ENCODE measurements at places on chromosomes 1 and 21.

DNA sequence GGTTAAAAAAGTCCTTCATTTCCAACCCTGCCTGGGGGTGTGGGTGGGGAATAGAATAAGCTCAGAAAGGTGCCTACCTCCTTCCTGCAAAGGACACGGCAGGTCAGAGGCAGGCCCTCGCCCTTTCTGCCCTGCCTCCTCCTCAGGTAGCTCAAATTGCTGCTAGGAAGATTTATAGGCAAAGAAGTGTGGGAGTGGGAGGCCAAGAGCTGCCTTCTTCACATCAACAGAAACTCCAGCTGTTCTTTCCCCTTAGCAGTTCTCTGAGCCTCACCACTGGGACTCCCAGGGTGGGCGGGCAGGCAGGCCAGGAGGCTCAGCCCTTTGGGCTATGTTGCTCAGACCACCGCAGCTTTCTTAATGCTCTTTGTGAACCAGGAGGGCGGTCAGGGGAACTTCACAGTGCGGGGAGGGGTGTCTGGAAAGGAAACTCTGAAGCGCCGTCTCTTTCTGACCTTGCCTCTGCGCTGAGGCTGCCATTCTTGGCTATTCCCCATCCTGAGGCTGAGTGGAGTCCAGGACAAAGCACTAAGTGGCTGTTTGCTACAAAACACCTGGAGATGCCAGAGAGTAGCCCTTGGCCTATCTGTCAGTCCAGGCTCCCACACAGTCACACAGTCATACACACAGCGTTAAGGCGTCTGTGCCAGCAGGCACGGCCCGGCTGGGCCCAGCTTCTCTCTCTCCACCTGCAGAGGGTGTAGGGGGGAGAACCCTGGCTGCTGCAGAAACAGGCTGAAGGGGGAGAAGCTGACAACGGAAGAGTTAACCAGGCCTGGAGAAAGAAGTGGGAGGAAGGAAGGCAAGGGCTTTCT is 3.0 kb upstream of the A3GALT2 start:
- no peak for DNase-seq

- no peak for DNase-seq
Measured at GRCh38 chr1:177811429-177811828, 158.4 kb downstream of the SEC16B start.

- no peak for DNase-seq
Measured at GRCh38 chr1:229841230-229841629, 215.2 kb downstream of the URB2 start.

- no peak for DNase-seq
Measured at GRCh38 chr1:112297536-112297935, 98.5 kb upstream of the CTTNBP2NL start.

GRCh38 chr1:53349968-53350852 is 22.3 kb upstream of the LRP8 start:
- DNase-seq = no peak

DNA sequence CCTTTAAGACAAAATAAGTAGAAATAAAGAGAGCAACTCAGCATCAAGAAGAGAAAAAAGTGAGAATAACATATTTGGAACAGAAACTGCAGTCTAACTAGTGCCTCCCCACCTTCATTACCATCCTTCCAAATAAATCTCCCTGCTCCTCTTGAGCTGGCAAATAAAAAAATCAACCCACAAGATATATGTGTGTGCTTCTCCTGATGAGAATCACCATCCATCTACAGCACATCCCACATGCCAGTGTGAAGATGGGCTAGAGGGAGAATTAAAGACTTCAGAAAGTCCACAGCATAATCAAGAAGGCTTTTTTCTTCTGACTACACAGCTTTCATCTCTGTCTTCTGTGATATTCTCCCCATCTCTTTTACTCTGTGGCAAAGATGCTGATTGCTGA is 244.1 kb downstream of the SPATA17 start:
- DNase-seq = no peak

DNA sequence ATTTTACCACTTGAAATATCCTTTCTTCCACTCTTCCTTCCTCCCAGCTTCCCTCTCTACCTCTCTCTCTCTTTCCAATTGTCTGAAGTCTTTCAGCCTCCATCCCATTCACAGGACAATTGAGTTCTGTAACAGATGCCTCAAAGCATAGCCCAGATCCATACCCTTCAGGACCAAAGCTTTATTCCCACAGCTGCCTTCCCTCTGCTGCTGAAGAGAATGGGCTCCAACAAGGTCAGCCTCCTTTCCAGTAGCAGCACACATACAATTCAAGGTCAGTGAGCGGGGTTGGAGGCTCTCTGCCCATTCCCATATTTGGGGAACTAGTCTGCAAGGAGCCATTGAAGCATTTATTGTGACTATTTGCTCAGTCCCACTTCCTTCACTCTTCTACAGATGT is 179.9 kb downstream of the DPYD start:
- DNase-seq = no peak

- DNase-seq = no peak
Measured at GRCh38 chr1:221078260-221078965, 199.2 kb downstream of the HLX start.

DNA sequence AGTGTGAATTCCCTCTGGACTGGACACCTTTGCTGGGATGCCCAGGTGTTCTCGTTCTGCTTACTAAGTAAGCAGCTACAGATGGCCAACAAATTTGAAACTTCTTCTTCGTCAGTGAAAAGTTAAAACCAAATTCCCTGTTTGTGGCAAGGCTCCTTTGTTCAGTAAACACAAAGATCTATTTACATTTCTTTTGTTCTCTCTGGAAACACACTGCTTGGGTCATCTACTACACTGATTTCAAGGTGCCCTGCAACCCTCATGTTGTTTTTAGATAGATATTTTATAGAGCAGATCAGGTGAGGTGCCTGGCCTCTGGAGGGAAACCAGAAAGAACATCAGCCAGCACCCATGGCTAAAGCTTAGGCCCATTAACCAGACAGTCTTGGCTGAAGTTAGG is 157.2 kb upstream of the UBE2U start:
- no peak for DNase-seq

DNA sequence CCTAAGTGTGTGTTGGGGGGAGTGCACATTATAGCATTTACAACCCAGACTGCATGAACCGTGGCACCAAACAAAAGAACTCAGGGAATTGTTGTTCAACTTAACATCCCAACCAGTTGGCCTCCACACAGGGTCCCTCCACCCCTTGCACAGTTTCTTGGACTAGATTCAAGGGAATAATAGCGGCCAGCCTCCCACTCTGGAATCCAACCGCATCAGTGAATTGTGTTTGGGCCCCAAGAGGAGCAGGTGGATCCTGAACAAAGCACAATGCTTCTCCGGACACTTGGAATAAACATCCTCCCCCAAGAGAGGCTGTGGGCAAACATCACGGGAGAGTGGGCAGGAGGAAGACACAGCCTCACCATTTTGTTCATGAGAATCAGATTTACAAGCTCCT is 18.2 kb downstream of the CD34 start:
- no peak for DNase-seq

- no peak for DNase-seq
Measured at GRCh38 chr1:61160526-61160925, 78.2 kb downstream of the NFIA start.

GRCh38 chr1:8947127-8947691 is 1.5 kb downstream of the CA6 start:
- DNase-seq = no peak

GRCh38 chr21:37272897-37273296 is 5.8 kb upstream of the VPS26C start:
- no peak for DNase-seq

GRCh38 chr1:53299233-53299632 is 28.6 kb downstream of the LRP8 start:
- DNase-seq = no peak

DNA sequence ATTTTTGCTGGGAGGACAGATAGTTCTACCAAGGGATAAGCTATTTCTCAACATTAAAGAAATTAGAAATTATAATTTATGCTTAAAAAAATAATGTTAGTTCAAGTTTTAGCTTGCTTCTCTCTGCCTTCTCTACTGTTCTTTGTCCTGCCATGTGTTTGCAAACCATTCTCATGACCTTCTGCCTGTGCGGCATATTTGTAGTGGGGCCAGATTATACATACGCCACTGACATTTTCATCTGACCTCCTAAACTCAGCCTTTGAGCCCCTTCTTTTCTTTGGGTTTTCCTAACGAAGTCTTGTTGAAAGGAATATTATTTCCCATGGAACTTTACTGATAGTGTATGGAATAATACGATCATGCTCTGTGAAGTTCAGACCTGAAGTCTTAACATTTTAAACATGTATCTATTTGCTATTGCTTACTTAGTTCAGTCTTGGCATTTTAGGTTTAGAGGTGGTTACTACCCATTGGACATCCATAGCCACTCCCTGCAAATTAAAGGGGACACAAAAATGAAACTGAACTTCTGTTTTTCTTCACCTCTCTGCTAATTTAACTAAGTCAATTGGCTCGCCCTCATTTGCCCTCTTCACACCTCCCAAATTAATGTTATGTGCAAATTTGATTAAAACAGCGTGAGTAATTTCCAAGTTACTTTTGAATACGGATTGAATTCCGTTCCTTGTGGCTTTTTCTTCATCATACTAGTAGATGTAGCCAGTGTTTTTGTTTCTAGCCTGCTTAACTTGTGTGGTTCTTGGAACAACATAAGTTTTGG is 15.6 kb downstream of the LRRC8D start:
- no peak for DNase-seq

- no peak for DNase-seq
Measured at GRCh38 chr1:16716691-16717335, 23.5 kb upstream of the RNU1-4 start.

DNA sequence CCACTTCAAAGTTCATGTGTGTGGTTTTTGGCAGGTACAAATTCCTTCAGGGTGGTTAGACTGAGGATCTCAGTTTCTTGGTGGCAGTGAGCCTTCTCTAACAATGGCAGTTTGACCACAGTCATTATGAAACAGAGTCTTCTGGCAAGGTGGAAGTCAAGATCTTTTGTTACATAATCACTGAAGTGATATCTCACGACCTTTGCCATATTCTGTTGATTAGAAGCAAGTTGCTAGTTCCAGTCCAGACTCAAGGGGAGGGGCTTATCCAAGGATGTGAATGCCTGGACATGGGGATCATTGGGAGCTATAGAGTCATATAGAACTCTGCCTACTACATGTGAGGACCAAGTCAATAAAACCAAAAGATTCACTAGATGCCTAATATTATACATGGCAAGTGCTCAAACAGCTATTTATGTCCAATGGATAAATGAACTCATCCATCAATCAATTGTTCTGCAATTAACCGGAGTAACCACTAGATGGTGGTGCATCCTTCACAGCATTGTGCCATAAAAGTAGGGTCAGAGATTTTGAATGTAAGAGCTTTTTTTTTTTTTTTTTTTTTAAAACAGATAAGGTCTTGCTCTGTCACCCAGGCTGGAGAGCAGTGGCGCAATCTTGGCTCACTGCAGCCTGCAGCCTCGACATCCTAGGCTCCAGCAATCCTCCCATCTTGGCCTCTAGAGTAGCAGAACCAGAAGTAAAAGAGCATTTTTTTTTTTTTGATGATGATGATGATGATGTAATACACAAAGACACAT is 131.9 kb downstream of the CRB1 start:
- no peak for DNase-seq

DNA sequence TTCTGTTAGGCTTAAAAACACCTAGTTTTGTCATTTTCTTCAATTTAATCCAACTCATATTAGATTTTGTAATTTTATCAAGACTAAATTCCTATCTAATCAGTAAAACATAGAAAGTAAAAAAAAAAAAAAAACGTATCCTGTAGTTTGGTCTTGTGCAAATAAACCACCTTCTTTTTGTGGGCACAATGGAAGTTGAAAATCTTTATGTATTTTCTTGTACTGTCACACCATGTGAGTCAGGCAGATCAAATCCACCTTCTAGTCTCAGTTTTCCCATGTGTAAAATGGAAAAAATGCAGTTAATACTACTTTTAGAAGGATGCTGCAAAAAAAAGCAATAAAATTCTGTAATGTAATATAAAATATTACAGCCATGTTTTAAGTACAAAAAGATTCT is 129.8 kb downstream of the CYYR1 start:
- DNase-seq = no peak

DNA sequence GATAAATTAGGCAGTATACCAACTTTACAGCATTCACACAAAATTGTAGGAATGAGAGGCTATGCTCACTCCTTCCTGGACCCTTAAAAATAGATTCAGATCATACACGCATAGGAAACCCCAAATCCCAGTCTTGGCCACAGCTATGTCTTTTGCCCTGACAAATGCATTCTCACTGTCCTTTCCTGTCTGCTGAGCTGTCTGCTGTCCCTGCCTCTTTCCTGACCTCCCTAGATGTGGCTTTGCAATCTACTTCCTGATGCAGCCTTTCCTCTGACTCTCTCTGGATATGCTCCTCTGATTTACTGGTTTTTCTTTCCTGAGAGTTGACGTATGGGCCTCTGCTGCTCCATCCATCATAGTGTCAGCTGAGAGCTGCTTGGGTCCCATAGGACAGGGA is 59.8 kb upstream of the SLC35F3 start:
- DNase-seq = no peak

GRCh38 chr21:36851121-36851520 is 115.3 kb downstream of the HLCS start:
- no peak for DNase-seq

GRCh38 chr1:41573785-41574713 is 89.6 kb upstream of the EDN2 start:
- peak; percentile 70 for DNase-seq

DNA sequence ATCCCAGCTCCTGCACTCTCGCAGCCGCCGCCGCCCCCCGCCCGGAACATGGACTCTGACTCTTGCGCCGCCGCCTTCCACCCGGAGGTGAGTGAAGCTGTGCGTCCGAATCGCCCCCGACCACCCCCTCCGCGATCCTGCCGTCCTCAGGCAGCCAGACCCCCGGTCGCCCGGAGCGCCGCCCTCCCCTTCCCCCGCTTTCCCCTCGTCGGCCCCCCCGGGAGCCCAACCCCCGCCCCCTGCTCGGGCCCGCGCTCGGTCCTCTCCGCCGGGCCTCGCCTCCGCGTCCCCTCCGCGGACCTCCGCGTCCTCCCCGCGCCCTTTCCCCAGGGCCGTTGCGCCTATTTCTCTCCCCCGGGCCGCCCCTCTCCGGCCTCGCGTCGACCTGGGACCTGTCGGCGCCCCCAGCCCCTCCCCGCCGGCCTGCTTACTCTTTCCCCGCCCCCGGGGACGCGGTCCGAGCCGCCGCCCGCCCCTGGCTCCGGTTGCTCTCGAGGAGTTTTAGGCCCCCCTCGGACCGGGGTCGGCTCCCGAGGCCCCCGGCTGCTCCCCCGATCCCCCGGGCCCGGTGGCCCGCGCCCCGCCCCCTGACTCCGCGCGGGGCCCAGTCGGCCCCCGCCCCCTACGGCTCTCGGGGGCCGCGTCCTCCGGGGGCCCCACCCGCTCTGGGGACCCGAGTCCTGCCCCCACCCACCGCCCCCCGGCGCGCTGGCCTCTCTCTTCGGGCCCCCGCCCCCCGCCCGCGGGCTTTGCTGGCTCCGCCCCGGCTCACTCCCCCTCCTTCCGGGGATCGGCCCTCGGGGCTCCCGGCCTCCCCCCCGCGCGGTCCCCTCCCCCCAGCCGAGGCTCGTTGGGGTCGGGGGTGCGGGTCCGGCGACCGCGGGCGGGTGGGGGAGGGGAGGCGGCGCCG is 743 bp downstream of the PHF13 start:
- peak; percentile 42 for DNase-seq
